ENCODE measurements at places on chromosomes 1 and 21.
A peak's percentile ranks its signal among the peaks of the same experiment; 100 is the strongest.

DNA sequence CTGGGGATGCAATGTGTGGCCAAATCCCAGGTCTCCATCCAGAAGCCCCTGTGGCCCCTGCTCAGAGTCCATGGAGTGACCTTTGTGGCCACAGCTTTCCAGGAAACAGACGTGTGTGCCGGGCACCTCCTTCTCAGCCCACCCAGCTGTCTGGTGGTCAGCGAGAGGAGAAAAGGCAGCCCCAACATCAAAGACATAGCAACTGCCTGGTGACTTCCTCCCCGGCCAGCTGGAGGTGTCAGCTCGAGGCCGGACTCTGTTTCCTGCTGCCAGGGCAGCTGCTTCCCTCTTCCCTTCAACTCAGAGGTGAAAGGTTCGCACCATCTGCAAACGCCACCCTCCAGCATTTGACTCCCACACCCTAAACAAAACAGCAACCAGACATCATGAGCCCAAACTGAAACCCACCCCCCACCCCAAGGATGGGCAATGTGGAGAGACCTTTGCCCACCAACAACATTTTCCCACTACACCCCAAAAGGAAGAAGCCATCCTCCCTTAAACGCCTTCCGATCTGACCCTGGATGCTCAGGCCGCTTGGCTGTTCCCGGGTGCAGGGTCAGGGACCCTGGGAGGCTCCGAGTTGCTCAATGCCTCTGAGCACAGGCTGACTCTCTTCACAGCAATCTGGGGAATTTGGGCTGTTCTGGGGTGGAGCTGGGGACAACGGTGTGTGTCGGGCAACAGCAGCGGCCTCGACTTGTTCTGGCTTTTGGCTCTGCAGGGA lies 162.3 kb downstream of the PSMG1 start:
- DNase-seq, result no peak

- DNase-seq, result no peak
Observed at GRCh38 chr1:70874818-70875217, 172.8 kb downstream of the PTGER3 start.

GRCh38 chr1:57468641-57469523 lies 45.0 kb upstream of the DAB1 start:
- no peak for DNase-seq

DNA sequence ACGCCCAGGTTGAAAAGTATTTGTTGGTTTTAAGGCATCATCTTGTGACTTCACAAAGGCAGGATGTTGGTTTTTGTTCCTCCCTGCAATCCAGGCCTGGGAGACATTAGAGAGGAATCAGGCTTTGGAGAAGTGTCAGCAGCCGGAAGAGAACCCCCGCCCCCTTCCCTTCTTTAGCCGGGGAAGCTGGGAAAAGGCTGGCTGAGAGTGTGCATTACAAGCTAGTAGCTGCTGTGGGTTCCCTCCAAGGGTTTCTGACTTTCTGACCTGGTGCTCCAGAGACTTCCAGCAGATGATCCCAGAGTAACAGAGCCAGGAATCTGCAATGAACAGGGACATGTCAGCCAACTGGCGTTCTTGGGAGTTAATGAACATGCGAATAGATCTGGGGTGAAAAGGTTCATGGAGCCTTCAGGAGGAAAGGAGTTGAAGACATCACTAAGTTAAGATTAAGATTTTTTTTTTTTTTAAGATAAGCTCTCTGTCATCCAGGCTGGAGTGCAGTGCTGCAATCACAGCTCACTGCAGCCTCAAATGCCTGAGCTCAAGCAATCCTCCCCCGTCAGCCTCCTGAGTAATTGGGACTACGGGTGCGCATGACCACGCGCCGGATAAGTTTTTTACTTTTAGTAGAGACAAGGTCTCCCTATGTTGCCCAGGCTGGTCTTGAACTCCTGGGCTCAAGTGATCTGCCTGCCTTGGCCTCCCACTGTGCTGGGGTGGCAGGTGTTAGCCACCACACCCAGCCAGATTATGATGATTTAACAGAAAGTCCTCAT lies 7.5 kb downstream of the DISP3 start:
- DNase-seq, result no peak

DNA sequence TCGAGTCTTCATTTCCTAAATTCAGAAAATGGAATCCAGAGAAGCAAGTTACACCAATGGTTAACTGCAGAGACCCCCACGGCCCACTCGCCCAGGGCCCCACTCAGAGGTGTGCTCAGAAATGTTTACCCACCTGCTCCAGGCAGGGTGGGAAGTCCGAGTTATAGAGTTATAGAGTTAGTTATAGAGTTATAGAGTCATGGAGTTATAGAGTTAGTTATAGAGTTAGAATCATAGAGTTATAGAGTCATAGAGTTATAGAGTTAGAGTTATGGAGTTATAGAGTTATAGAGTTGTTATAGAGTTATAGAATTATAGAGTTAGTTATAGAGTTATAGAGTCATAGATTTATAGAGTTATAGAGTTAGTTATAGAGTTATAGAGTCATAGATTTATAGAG lies 31.7 kb downstream of the UBASH3A start:
- DNase-seq, result no peak

DNA sequence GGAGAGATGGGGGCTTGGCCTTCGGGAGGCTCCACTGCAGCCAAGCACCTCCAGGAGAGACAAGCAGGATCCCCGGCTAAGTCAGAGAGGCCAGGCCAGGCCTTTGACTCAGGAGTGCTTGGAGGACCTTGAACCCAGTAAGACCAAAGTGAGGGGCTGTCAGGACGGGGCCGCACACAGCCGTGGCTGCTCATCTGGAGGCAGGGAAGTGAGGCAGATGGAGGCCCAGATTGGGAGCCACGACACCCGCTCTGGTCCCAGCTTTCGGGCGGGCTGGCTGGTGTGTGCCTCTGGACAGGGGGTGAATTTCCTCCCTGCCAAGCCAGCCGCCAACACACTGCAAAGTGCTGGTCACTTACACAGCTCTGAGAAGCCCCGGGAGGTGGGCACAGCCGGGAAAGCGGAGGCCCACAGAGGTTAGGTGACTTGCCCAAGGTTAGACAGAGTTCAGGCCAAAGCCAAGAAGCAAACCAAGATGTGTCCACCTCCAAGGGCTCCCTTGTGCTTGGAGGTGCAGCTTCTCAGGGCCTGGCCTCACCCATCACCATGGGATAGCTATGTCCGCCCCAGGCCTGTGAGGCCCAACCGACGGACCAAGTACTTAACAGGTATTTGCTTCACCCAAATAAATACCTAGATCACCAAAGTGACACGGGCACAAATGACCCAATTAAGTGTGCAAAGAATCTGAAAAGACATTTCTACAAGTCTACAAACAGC lies 58.3 kb downstream of the CHD5 start:
- no peak for DNase-seq

DNA sequence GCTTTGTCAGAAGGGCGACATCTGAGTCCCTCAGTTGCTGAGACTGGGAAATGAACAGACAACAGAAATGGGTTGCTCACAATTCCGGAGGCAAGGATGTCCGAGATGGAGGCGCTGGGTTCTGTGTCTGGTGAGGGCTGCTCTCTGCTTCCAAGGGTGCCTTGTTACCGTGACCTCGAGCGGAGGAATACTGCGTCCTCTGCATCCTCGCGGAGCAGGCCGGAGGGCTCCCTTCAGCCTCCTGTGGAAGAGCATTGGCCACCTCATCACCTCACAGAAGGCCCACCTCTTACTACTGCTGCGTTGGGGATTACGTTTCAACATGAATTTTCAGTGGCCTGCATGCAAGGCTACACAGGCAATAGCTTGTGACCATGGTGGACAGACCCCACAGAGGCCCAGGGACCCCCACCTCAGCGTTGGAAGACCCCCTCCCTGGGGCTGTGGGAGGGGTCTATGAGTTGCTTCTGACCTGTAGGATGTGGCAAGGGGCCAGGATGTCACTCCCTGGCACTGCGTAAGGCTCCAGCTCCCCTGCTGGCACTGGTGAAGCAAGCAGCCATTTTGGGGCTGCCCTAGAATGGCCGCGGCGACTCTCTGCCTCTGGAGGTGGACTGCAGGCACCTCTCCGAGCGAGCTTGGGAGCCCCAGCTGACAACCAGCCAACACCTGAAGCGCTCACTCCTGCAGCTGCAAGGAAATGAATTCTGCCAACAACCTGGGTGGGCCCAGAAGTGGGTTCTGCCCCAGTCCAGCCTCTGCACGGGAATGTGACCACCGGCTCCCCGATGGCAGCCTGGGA lies 36.3 kb upstream of the COL6A1 start:
- DNase-seq, result no peak

GRCh38 chr21:29649406-29649814 lies 290.4 kb downstream of the GRIK1 start:
- DNase-seq, result no peak

DNA sequence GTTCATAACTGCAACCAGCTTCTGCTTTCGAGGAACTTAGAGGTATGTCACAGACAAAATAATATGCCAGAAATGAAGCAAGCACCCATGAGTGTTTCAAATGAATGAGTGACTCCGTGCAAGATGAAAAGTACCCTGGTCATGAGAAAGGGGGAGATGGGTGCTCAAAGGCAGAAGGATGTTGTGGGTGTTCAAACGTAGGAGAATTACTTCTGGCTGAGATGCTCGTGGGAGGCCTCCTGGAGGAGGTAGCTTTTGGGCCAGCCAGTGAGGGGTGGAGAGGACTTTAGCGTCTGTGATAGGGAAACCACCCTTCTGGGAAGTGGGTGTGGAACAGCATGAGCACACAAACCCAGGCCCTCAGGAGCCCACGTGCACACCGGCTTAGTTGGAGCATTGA lies 113.8 kb downstream of the SYF2 start:
- DNase-seq, result no peak

- no peak for DNase-seq
Observed at GRCh38 chr1:6191968-6192367, 7.4 kb downstream of the RPL22 start.

GRCh38 chr1:113978863-113979702 lies at the start of gene OLFML3:
Gene OLFML3 (plus strand): TSS chr1:113979474. CDS start chr1:113979517, 43 bp downstream.
- peak; percentile 84 for DNase-seq

- DNase-seq, result no peak
Observed at GRCh38 chr1:105427543-105427942, 1628.9 kb upstream of the PRMT6 start.

- no peak for DNase-seq
Observed at GRCh38 chr1:162351246-162351842, 25.3 kb downstream of the SPATA46 start.

- DNase-seq, result no peak
Observed at GRCh38 chr21:24910591-24910990, 696.7 kb downstream of the MRPL39 start.

DNA sequence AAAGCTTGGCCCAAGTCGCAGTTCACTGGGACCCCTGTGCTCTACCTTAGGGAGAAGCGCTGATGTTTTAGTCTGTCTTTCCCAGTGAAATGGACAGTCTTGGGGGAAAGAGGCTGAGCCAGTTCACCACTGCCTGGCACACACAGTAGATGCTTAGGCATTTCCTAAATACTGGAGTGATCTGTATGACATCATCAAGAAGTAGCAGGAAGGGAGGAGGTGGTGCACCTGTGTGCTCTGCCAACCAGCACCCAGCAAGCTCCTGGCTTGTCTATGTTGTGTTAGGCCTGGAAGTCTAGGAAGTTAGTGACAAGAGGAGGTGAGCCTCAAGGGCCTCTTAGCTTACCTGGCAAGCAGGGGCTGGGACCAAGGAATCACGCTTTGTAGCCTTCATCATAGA lies 158.2 kb upstream of the NFIA start:
- DNase-seq, result no peak

DNA sequence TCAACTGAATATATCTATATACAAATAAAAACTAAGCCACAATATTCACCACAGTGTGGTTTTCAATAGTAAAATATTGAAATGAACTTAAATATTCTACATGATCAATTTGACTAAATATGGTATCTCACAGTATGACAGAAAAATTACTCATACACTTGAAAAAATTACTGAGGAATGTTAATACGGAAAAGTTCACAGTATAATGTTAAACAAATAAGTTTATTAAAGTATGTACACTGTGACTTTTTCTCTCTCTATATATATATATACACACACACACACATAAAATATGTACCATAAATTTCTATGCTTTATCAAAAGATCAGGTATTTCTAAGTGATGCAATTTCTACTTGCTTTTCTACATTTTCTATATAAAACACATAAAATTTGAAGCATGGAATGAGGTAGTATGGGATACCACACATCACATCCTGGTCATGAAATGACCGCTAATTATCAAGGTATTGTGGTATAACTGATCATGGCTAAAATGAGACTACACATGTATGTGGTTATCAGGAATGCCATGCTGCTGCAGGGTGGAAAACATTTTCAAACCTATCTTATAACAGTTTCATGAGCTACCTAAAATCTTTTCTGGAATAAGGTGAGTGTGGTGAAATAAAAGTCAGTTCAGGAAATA lies 102.3 kb downstream of the CDC42BPA start:
- DNase-seq, result no peak

DNA sequence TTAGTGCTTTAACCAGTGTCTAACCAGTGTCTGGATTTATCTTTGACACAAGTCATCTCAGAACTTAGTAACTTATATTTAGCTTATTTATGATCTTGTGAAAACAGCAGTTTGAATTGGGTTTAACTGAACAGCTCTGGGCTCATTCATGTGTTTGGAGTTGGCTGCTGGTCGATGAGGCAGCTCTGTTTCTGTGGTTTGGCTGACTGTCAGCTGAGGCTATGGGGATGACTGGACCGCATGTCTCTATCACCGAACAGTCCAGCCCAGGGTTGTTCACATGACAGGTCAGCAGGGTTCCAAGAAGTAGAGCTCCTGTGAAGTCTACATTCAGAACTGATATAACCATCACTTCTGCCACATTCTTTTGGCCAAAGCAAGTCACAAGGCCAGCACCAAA lies 29.1 kb upstream of the C21orf91 start:
- DNase-seq, result no peak

GRCh38 chr1:201332021-201332420 lies 45.5 kb downstream of the TNNT2 start:
- no peak for DNase-seq

- DNase-seq, result peak; percentile 94
Observed at GRCh38 chr1:11908095-11908675, 18.0 kb downstream of the KIAA2013 start.

GRCh38 chr1:51302746-51303145 lies 27.6 kb downstream of the TTC39A start:
- DNase-seq, result no peak

- no peak for DNase-seq
Observed at GRCh38 chr1:55813618-55814017, 598.5 kb upstream of the USP24 start.

DNA sequence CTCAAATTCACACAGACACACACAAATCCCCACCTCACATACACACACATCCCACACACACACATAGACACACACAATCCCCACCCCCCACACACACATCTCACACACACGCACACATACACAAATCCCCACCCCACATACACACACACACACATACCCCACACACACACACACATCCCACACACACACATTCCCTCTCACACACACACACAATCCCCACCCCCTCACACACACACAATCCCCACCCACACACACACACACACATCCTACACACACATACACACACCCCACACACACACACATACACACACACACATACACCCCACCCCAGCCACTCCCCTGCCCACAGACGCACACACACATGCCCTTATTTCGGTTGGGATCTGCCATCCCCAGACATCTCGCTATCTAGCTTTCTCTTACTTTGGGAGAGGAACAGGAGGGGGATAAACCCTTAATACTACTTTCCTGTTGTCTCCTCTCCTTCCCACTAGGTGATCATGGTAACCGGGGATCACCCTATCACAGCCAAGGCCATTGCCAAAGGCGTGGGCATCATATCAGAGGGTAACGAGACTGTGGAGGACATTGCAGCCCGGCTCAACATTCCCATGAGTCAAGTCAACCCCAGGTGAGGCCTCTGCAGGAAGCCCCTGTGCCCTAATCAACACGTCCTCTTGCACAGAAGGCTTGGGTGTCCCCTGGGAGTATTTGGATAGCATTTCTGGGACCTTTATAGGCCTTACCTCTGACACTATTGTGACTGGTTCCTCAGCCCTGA lies 17.2 kb upstream of the ATP1A4 start:
- DNase-seq, result no peak

- DNase-seq, result peak; percentile 19
Observed at GRCh38 chr1:158527190-158527815, 26.9 kb downstream of the OR6Y1 start.

Measured in NCI-H1105 treated with DMSO at 0.1 percent for 48 hours (cell line).